ENCODE measurements at places on chromosomes 3 and 15. TPM values are rescaled to one million over a fixed set of nuclear protein-coding genes. Genes with fewer than 3 reads are reported as not detected.

MESP1 gene
- 0.85 TPM for total RNA-seq

ASB14 gene
- not detected for total RNA-seq

GOLGA8T gene
- 1.4 TPM for total RNA-seq

SCAMP5 gene
- 0.43 TPM for total RNA-seq

GUCA1C gene
- total RNA-seq: not detected

FEZF2 gene
- not detected for total RNA-seq

MGA gene
- total RNA-seq: 25.3 TPM

UACA gene
- total RNA-seq: 34.0 TPM

EPHB3 gene
- 1.2 TPM for total RNA-seq

DNA sequence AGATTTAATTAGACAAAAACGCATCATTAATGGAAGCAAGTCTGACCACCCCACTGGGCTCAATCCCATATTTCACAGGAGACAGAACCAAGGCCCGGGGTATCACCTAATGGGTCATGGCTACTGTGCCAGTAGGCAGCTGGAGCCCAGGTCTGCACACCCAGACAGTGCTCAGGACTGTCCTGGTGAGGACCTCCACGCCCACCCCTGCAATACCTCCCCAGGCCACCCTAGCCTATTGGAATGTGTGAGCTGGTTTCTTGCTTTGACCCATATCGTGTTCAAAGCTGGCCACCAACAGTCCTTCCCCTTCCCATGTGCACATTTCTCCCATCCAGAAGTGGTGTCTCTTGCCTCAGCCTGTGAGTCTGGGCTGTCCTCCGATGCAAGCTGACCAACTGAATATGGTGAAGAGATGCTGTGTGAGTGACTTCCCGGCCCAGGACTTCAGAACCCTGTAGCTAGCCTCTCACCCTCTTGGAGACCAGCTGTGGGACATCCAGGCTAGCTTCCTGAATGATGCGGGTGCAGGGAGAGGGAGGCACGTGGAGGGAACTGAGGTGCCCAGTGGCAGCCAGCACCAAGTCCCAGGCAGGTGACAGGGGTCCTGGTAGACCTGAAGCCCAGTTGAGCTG, 19.1 kb downstream of the SLC6A20 start:
- H3K36me3 ChIP-seq: no peaks in the 10 kb centered on the region
- no peak overlapping the region for H3K4me3 ChIP-seq
- H3K4me1 ChIP-seq: no peaks in the 10 kb centered on the region
- no peaks in the 10 kb centered on the region for H3K27me3 ChIP-seq
- no peak for DNase-seq
- no peak overlapping the region for H3K27ac ChIP-seq

DNA sequence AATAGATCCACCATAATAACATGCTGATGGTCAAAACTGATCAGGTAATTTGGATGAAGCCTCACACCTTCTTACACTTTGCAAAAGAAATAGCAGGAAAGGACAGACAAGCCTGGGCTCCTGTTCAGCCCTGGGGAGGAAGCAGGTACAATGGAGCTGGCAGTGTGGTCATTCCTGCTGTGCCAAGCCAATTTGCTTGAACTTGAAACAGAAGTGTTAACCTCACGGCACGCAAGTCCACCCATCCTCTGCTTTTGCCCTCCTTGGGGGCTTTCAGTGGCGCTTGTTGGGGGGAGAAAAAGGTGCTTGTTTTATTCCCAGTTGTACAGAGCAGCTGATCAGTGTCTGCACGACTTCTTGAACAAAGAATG, 36.8 kb upstream of the RFTN1 start:
- H3K4me1 ChIP-seq: no peaks in the 10 kb centered on the region
- no peaks in the 10 kb centered on the region for H3K36me3 ChIP-seq
- no peaks in the 10 kb centered on the region for H3K27me3 ChIP-seq
- peak overlapping the region; percentile 40 for H3K4me3 ChIP-seq
- no peak overlapping the region for H3K27ac ChIP-seq
- DNase-seq: no peak

GRCh38 chr15:86854176-86854575, 774.5 kb downstream of the AGBL1 start:
- no peaks in the 10 kb centered on the region for H3K27me3 ChIP-seq
- no peak overlapping the region for H3K4me3 ChIP-seq
- DNase-seq: no peak
- no peak overlapping the region for H3K27ac ChIP-seq
- no peaks in the 10 kb centered on the region for H3K4me1 ChIP-seq

DNA sequence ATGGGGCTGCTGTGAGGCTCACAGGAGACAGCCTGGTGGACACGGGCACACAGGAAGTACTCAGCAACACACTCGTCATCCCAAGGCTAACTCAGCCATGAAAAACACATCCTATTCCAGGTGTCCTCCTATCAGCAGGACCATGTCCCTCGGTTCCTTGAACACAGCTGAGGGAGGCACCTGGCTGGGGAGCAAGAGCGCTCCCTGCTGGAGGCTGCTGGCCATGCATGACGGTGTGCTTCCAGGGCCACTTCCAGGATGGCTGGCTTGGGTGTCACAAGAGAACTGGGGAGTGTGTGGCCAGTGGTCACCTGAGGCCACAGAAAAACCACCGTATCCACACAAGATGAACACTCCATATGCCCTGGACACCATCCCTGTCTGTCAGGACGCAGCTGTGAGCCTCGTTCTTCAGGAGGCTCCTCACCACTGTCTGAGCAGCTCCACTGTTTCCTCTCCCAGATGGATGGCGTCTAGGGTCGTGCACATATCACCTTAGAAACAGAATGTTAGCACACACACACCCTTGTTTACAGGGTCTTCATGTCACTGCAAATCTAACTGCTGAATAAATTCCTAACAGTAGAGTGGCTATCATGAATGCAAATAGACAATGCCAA, 31.0 kb downstream of the POC1A start:
- DNase-seq: peak; percentile 89
- H3K4me3 ChIP-seq: no peak overlapping the region
- H3K4me1 ChIP-seq: no peaks in the 10 kb centered on the region
- H3K27me3 ChIP-seq: no peaks in the 10 kb centered on the region
- H3K27ac ChIP-seq: no peak overlapping the region
- no peaks in the 10 kb centered on the region for H3K36me3 ChIP-seq

GRCh38 chr15:48421362-48421761, 90.1 kb downstream of the DUT start:
- H3K36me3 ChIP-seq: peaks cover 52% of the 10 kb centered on the region
- H3K27ac ChIP-seq: peak overlapping the region; percentile 4
- H3K4me3 ChIP-seq: no peak overlapping the region
- H3K27me3 ChIP-seq: no peaks in the 10 kb centered on the region

- H3K4me1 ChIP-seq: no peaks in the 10 kb centered on the region
- no peak for DNase-seq
- H3K27me3 ChIP-seq: no peaks in the 10 kb centered on the region
These were observed 122.1 kb downstream of the CNTN6 start for GRCh38 chr3:1214933-1215332.

- H3K36me3 ChIP-seq: peaks cover 8% of the 10 kb centered on the region
- H3K4me1 ChIP-seq: peaks cover 41% of the 10 kb centered on the region
- H3K4me3 ChIP-seq: no peak overlapping the region
- DNase-seq: no peak
These were observed 72.8 kb downstream of the VGLL4 start for GRCh38 chr3:11570789-11571495.

DNA sequence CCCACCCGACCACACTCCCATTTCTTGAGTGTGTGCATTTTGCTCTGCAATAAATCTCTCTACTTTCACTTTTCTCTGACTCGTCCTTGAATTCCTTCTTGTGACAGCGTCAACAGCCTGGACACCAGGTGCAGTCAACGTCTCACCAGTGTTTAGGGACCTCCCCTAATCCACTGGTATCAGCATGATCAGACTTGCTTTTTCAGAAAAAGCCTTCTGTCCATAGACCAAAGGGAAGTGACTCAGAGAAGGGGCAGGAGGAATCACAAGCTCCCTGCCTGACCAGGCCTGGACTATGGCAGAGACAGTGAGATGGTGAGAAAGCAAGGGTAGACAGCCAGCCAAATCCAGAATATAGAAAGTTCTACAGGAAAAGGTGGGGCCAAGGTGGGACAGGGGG, 15.5 kb downstream of the CCR5 start:
- no peak overlapping the region for H3K27ac ChIP-seq
- H3K27me3 ChIP-seq: no peaks in the 10 kb centered on the region
- DNase-seq: no peak
- no peaks in the 10 kb centered on the region for H3K4me1 ChIP-seq
- no peaks in the 10 kb centered on the region for H3K36me3 ChIP-seq
- no peak overlapping the region for H3K4me3 ChIP-seq

- DNase-seq: no peak
- no peaks in the 10 kb centered on the region for H3K4me1 ChIP-seq
- no peak overlapping the region for H3K4me3 ChIP-seq
- no peak overlapping the region for H3K27ac ChIP-seq
These were observed 187.4 kb upstream of the STAC start for GRCh38 chr3:36192901-36193300.

DNA sequence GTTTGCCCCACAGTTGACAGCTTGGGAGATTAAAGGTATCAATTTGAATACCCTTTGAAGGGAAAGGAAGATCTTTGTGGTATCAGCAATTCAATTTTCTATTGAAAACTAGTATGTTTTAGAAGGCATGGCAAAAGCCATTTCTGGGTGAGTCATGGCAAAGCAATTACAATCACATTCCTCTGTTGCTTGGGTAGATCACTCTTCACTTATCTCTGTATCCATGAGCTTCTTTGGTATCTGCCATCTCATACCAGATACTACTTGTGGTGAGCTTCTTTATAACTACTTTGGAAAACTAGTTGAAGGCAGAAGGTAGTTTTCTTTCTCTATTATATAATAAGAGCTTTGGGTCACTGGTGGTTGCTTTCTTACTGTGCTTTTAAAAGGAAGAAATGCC, 28.3 kb upstream of the LSAMP start:
- no peaks in the 10 kb centered on the region for H3K27me3 ChIP-seq
- no peak for DNase-seq
- no peak overlapping the region for H3K27ac ChIP-seq
- H3K4me1 ChIP-seq: no peaks in the 10 kb centered on the region
- no peak overlapping the region for H3K4me3 ChIP-seq
- H3K36me3 ChIP-seq: no peaks in the 10 kb centered on the region

DNA sequence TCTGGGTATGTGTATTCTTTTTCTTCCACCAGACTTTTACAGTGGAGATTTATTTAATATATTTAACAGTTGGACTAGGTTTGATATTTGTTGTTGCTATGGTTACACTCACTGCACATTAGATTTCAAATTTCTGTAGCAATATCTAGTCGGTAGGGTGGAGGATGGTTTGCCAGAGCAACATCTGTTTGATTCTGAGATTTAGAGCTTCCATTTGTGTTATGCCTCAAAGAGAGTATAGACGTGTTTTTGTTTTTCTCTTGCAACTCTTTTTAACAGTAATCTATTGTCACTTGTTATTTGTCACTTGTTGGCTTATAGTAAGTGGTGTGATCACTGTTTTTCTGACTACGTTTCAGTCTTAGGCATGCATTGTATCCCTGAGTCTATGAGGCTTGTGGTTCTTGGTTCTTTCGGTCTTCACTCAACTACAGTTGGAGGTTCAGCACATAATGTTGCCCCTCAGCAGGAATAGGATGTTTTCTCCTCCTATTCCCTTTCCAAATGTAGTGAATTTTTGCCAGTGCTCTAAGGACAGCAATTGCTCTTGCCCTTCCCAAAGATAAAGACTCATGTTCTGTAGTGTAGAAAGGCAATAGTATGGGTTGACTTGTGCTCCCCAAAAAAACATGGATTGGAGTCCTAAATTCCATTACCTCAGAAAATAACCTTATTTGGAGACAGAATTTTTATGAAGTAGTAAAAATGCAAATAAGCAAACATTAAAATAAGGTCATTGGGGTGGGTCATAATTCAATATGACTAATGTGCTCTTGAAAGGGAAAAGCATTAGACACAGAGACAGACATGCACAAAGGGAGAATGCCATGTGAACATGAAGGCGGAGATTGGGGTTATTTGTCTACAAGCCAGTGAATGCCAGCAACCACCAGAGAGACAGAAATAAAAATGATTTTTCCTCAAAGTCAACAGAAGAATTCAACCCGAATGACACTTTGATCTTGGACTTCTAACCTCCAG, 692.1 kb downstream of the DIPK2A start:
- H3K27ac ChIP-seq: no peak overlapping the region
- no peaks in the 10 kb centered on the region for H3K36me3 ChIP-seq
- H3K4me1 ChIP-seq: peaks cover 2% of the 10 kb centered on the region
- no peak for DNase-seq
- H3K27me3 ChIP-seq: no peaks in the 10 kb centered on the region
